ENCODE measurements at places on chromosomes 5 and 9.

- no peak for DNase-seq
Measured at GRCh38 chr9:106697750-106698502, 165.0 kb upstream of the ZNF462 start.

- DNase-seq = no peak
Measured at GRCh38 chr9:22383718-22384117, 62.9 kb upstream of the DMRTA1 start.

DNA sequence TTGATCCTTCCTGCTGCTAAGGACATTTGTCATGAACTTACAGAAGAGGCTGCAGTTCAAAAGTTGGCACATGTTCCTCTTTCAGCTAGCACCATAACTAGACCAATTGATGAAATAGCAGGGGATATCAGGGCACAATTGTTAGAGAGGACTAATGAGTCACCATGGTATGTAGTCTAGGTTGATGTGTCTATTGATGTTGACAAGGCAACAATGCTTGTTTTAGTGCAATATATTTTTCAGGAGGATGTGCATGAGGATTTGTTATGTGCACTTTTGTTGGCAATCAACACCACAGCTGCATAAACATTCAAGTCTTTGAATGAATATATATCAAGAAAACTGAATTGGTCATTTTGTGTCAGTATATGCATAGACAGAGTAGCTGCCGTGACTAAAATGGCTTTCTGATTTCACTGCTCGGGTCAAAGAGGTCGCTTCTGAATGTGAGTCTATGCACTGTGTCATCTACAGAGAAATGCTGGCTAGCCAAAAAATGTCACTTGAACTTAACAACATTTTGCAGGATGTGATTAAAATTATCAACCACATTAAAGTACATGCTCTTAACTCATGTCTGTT is 68.0 kb downstream of the FGF10 start:
- DNase-seq = no peak

DNA sequence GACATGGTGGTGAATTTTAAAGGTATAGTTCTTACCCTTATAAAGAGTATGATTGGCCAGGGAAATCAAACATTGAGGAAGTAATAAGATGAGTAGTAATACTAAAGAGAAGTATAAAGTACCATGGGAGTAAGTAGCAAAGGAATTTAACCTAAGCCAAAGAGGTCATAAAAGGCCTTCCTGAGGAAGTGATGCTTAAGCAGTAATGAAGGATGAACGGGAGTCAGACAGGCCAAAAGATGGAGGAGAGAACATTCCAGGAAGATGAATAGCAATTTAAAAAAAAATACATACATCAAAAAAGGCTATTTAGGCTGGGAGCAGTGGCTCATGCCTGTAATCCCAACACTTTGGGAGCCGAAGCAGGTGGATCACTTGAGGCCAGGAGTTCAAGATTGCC is 29.0 kb downstream of the KLHL3 start:
- no peak for DNase-seq

DNA sequence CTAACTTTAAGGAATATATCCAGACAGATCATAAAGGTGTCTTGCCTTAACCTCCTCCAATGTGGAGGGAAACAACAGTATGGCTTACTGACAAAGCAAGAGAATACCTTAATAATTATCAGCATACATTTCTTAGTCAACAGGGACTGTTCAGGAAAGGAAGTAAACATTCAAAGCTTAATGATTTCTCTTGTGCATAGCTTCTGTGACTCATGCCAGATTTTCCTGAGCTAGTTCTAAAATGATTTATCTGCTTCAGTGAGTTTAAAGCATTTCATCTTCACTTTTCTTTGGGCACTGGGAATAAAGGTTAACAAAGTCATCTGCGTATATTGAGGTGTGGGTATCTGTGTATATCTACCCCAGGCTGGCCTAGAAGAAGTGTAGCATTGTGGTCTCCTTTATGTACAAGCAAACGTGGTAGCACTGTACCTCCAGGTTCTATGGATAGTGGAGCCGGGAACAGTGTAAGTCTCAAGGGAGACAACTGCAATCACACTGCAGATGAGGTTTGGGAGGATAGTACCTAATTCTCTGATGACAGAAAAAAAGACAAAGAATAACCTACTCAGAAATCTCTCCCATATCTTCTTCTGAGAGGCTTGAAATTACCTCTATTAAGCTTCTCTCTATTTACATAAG is 284.1 kb downstream of the HCN1 start:
- DNase-seq = no peak

DNA sequence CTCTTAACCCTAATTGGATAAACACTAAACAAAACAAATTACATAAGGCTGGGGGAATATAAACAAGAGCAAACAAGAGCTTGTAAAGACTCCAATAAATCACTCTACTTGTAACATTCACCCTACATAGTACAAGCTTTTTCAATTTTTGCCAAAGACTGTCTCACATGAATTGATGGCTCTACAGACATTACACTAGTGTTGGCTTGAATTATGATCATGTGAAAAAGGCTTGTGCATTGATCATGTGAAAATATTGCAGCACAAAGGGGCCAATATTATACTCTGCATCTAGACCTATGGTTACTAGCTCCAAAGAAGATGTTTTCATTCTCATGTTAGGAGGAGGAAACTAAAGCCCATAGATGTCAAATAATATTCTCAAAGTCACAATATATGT is 212.6 kb downstream of the MCTP1 start:
- no peak for DNase-seq

- DNase-seq = no peak
Measured at GRCh38 chr9:23431459-23431858, 394.6 kb downstream of the ELAVL2 start.

GRCh38 chr9:17802249-17802857 is 223.5 kb downstream of the SH3GL2 start:
- no peak for DNase-seq

GRCh38 chr5:82163452-82164175 is 114.5 kb downstream of the RPS23 start:
- no peak for DNase-seq

DNA sequence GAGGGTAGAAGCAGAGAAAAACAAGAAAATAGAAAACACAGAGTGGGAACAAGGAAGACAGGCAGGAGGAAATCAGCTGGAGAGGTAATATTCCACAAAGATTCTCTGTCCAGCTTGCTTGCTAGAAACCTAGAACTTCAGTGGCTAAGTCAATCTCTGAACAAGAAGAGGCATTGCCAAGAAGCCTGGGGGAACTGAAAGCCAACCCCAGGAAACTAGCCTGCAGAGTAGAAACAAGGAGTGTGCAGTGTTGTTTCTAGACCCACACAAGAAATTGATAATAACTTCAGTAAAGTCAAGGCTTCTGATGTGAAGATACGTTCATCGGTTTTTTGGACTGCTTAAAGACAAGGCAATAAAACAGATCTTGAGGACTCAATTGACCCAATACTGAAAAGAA is 234.5 kb upstream of the MAP3K1 start:
- DNase-seq = no peak

DNA sequence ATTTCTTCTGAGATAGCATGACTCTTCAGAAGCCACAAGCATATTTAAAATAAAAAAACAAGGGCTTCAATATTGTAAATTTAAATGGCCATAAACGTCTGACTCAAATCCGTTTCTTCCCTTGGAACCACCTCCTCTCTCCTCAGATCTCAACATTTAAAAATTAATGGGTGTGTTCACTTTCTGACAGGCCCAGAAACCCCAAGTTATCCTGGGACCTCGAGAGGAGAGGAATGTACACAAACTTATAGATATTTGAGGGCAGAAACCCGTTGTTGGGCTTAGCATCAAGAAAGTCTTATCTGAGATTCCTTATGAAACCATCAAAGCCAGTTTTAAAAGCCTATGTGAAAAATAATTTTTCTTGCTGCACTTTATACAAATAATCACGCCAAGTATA is 29.2 kb downstream of the MLLT3 start:
- no peak for DNase-seq

DNA sequence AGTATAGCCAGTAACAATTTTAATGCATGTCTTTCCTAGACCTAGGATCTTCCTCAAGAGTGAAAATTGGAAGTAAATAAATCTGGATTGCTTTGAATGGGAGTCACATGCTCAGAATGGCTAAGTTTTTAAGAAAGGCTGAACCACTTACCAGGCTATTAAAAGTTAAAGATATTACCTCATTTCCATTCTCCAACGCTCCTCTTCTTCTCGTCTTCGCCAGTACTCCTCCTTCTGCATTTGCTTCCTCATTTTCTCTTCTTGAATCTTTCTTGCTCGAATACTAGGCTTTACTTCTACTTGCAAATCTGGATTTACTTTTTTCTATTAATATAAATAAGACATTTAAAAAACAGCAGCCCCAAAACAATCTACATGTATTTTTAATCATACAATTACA is 49.6 kb downstream of the ZFR start:
- no peak for DNase-seq

- no peak for DNase-seq
Measured at GRCh38 chr5:38329132-38329715, 70.9 kb downstream of the EGFLAM start.

DNA sequence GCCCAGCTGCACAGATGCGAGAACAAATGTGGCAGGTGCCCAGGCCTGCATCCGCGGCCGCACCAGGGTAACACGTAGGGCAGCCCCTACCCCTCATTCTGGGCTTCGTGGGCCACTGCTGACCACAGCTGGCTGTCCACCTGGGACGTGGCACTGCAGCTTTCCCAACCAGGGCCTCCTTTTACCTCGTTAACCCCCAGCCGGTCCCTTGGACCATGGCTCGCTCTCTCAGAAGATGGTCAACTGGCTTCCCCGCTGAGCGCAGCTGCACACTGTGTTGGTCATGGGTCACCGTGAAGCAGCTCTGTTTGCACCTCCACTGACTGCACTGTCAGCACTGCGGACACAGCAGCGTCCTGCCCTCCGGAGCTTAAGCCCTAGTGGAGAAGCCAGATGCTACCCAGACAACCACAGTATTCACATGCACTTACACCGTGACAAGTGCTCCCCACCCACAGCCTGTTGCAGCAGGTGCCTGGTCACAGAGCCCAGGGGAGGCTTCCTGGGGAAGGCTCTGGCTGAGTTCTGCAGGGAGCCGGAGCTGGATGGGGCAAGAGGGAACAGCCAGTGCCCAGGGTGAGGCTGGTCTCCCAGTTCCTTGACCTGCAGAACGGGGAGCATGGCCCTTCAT is 10.5 kb upstream of the PLEKHG4B start:
- DNase-seq = no peak

GRCh38 chr9:27880635-27881034 is 307.4 kb upstream of the C9orf72 start:
- no peak for DNase-seq

GRCh38 chr5:67792891-67793290 is 422.7 kb upstream of the PIK3R1 start:
- DNase-seq = no peak

GRCh38 chr5:79564798-79565279 is 47.4 kb upstream of the TENT2 start:
- DNase-seq = no peak

DNA sequence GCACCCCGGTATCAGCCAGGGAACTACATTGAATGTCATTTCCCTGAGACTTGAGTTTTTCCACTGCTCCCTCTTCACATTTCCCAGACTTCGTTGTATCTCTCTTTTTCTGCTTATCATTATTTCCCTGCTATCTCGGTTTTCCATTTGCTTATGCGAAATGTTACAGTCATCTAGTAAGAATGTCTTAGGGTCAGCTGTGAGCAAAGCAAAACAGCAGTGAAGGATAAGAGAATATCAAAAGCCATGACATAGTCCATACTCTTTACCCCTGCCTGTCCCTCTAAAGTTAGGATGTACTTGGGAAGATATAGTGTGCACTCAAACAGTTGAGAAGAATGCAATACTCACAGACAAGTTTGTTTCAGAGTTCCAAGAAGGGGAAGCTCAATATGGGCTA is 88.7 kb downstream of the ITGA1 start:
- DNase-seq = no peak

- no peak for DNase-seq
Measured at GRCh38 chr9:404234-404633, 189.6 kb downstream of the DOCK8 start.

GRCh38 chr9:91223000-91223399 is 138.7 kb downstream of the AUH start:
- DNase-seq = no peak

DNA sequence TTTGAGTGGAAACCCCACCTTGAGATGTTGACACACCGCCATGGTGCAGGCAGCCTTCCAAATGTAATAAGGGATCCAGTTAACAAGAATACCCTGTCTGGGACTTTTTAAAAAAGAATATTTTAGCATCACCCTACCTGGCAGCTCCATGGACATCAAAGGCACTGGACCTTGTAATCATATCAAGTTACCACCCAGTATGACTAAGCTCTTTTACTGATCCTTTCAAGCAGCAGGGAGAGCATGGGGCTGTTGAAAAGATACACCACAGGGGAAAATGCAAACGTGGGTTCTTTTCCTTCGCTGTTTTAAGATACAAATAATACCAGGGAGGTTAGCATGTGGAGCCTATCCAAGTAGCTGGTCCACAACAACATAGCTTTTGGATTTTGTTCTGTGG is 211.2 kb downstream of the SAXO1 start:
- DNase-seq = no peak

GRCh38 chr5:90131383-90132133 is 278.0 kb downstream of the CETN3 start:
- DNase-seq = no peak

DNA sequence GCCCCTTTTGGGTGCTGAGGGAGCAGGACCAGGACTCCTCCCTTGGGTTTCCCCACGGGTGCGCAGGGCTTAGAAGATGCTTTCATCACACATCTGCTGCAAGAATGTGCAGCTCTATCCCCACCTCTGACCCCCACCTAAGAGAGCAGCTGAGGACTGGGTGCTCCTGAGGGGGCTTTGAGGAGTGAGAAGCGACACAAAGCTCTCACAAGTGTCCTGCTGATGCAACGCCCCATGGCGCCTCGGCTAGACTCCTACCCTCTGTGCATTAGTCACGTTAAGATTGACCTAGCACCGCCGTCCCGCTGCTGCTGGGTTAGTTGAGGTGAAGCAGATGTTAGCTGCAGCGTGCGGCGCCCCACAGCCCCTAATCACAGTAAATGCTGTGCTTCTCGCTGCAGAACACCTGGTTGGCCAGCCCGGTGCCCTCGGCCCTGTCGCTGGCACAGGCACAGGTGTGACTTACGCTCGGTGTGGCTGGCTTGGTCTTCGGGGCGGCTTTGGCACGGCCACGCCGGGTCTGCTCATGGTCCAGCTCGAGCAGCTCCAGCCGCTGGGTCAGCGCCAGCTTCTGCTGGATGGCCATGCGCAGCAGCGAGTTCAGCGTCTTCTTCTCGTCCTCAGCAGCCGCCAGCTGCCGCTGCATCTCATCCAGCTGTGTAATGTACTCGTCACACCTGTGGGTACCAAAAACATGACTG is 45.0 kb upstream of the IPPK start:
- DNase-seq = no peak

GRCh38 chr5:132483101-132483500 is 7.5 kb downstream of the IRF1 start:
- DNase-seq = no peak

GRCh38 chr5:180636403-180637075 is 12.9 kb downstream of the FLT4 start:
- no peak for DNase-seq

DNA sequence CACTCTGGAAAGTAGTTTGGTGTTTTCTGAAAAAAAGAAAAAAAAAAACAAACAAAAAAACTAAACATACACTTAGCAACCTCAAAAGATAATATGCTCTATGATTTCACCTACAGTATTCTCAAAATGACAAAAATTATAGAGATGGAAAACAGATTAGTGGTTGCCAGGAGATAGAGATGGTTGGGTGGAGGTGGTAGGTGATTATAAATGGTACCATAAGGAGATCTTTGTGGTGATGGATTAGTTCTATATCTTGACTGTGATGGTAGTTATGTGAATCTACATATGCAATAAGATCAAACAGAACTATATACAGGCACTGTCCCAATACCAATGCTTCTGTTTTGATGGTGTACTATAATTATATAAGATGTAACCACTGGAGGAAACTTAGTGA is 32.0 kb downstream of the PTBP3 start:
- no peak for DNase-seq

- no peak for DNase-seq
Measured at GRCh38 chr5:82406205-82406773, 128.1 kb upstream of the RPS23 start.

Measured in activated CD8-positive, alpha-beta memory T cell treated with anti-CD3 and anti-CD28 coated beads for 1 hour (primary cell).